SIG-M5 (cell line): ENCODE measurements at places on chromosomes 1 and 21.

- DNase-seq, result no peak
Measured at GRCh38 chr1:164668491-164669400, 109.8 kb downstream of the PBX1 start.

- DNase-seq, result no peak
Measured at GRCh38 chr1:219503604-219504003, 109.3 kb downstream of the ZC3H11B start.

DNA sequence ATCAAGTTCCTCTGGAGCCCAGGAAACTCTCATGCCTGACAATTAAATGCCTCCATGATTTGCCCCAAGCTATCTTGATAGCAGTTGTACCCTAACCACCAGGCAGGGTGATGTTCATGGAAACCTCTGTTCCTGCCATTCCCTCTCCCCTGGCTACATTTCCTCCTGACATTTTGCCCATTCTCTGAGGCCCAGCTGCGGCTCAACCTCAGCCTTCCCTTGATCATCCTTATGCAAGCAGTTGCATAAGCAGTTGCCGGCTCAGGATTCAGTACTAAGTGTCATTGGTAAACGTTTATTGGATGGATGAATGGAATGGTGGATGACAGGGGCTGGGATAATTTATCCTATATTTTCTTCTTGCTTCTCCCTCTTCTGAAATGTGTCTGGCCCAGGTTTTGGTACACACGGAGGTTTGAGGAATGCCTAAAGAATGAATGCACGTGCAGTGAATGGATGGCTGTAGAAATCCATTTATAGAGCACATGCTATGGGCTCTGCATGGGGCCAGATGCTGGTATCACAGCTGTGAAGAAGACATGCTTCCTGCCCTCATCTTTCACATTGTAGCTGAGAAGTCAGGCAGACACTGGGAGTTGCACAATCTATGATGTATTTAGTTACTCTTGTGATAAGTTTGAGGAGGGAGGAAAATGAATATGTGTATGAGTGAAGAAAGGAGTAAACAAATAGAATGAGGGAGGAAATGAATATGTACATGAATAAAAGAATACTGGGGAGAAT lies 261.8 kb downstream of the FOXD2 start:
- DNase-seq, result no peak

- no peak for DNase-seq
Measured at GRCh38 chr1:234584926-234585325, 25.1 kb downstream of the IRF2BP2 start.

- DNase-seq, result no peak
Measured at GRCh38 chr21:38956856-38957571, 151.3 kb downstream of the ETS2 start.
